ENCODE measurements at places on chromosomes 13 and 19.
A peak's percentile ranks its signal among the peaks of the same experiment; 100 is the strongest.

- no peak for DNase-seq
These were observed 1718.2 kb downstream of the EFNB2 start for GRCh38 chr13:104817271-104817670.

DNA sequence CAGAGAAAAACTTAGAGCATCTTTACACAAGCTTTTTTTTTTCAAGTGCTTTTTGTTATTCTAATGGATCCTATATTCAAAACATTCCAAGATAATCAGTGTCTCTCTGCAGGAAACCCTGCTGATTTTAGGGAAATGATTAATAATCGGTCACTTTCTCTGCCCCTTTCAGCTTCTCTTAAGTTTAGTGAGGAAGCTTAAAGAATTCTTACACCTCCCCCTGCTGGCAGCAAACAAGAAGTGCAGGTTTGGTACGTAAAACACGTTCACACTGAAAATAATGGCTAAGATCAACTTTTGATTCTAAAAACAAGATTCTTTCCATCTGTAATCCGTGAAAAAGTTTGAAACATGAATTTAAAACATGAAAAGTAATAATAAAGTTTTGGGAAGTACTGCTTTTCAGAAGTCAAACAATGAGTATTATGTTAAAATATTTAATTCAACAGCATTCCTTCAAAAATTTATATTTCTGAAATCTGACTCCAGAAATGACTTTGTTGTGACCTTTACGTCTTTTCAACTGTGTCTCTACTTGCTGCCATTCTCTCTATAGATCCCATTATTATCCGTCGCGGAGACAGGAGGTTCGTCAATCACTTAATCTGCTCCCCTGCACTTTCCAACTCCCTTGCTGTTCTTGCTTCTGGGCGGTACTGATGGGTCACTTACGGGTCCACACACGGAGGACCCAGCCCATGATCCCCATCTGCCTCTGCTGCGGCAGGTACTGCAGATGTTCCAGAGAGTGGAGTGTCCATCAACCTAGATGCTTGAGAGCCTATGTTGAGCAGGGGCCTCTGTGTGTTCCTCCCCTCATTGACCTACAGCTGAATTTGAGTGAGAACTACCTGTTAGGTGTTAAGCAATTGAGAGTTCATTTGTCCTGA, 203.1 kb upstream of the EDNRB start:
- peak; percentile 46 for DNase-seq

- DNase-seq = peak; percentile 39
These were observed 7.9 kb downstream of the UPF1 start for GRCh38 chr19:18839465-18840287.

GRCh38 chr13:105497597-105497996, 1037.9 kb downstream of the EFNB2 start:
- no peak for DNase-seq

DNA sequence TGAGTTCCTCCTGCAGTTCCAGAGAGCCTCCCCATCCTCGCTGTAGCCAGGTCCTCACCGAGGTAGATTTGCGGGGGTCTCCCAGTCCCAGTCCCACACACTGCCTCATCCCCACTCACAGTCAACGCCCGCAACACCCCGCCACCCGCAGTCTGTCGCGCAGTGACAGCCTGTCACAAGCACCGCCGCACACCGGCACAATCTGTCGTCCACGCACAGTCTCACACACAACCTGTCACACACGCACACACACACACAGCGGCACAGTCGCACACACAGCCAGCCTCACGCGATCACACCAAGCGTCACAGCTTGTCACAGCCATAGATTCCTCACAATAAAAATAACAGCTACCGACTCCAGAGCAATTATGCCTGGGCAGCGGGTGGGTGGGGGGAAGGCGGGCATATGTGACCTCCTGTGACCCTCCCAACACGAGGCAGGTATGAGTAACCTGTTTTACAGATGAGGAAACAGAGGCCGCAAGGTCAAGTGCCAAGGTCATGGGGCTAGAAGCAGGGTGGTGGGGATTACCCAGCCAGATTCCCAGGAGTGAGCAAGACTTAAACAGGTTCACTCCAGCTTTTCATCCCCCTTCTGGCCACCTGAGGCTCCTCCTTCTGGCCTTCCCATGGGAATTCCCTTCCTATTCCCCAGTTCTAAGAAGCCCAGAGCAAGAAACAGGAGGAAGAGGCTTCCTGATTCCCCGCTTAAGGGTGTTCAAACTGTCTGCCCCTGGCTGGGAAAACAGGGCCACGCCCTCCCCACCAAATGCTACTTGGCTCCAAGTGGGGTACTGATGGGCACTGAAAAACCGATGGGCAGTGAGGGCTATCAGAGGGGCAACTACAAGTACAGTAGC, 13.9 kb downstream of the NFIX start:
- no peak for DNase-seq

DNA sequence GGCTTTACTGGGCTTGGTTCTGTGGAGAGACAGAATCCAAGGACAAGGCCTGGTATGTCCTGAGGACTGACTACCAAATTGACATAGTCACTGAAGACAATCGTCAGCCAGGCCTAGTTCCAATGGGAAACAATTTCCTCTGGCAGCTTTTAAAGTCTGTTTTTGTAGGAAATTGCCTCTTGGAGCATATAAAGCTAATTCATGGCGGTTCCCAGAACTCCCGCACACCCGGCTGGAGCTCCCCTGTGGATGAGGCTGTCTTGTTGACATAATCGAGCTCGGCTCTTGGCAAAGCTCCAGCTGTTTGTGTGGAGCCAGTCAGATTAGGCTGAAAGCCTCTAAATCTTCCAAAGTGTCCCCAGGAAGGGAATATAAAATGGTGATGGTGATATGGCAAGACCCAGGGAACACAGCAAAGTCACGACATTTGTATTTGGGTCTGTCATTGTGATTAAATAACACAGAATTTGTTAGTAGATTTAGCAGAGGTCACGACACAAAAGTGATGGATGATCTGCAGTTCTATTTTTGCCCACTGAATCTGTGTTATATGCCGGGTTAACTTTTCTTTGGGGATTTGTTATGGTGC, 395.0 kb downstream of the PCDH9 start:
- DNase-seq = peak; percentile 40

- peak; percentile 59 for DNase-seq
These were observed 22.3 kb upstream of the CSNK1A1L start for GRCh38 chr13:37127691-37128241.

DNA sequence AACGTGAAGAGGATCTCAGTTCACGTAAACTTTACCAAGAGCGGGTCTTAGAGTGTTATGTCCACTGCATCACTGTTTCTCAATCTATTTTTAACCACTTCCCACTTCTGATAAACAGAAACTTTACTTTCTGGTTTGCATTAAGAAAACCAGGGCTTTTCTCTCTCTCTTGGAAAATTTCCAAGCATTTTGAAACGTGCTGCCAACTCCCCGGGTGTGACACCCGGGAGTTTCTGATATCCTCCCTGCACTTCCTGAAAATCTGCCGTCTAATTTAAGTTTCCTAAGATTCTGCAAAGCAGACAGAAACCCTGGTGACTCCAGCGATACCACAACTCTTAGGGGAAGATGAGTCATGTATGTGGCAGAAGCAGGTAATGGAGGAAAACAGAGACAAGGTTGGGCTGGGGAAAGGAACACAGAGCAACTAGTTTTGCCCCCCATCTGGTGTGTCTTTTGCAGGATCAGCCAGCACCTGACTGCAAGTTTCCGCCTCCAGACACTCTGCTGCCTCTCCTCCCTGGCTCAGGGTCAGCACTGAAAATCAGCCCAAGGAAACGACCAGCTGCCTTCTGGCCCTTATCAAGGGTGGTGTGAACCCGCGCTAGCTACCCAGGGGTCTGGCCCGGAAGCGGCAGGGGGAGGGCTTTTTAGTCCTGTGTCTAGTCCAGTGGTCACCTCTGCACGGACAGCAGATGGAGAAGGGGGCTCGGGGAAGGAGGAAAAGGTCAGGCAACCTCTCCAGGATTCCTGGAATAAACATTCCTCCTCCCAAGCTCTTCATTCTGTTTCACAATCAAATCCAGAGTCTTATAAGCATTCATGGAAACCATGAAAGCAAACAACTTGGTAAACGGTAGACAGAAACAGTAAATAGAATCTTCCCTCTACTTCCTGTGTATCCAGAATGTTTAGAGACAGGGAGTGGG, 11.3 kb upstream of the FFAR2 start:
- peak; percentile 19 for DNase-seq

DNA sequence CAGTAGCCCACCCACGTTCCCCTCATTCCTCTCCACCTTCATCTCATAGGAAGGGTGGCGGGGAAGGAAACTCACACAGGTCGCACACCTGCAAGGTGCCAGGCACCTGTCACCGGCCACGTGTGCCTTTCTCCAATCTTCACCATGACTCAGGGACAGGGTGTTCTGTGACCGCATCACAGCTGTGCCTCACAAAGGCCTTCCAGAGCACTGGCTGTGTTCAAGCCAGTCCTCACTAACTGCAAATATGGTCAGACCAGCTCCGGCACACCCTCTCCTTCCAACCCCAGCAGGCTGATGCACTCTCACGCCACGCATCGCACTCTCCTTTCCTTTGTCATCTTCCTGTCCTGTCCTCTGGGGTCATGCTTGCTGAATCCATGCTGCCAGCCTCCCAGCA, 415.9 kb downstream of the IRS2 start:
- no peak for DNase-seq

DNA sequence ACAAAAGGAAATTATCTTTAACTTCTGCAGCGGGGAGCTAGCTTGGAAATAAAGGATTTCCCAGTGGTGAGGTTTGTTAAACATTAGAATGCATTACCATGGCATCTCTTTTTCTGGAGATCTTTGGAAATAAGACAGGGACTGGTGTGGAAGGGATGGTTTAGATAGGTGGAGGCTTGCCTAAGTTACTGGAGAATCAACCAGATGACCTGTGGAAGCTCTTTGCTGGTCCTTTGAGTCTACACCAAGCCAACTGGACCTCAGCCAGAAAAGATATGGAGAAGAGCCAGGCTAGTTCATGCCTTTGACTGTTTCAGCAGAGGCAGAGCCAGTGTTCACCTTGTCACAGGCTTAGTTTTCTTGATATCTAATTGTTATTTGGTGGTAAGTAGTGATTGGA, 134.7 kb downstream of the KCNRG start:
- peak; percentile 46 for DNase-seq

GRCh38 chr19:34135054-34135800, 37.1 kb upstream of the LSM14A start:
- DNase-seq = peak; percentile 21

DNA sequence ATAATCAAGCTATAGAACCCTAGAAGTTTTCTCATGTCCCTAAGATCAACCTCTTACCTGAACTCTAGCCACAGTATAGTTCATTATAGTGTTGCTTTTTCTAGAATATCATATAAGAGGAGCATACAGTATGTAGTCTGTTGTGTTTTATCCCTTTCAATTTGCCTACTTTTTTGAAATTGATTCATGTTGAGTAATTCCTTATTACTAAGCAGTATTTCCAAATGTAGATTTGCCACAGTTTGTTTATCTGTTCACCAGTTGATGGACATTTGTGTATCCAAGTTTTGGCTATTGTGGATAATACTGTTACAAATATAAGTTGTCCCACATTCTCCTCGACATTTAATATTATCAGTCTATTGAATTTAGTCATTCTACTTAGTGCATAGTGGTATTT, 138.0 kb downstream of the LMO7 start:
- no peak for DNase-seq

- DNase-seq = no peak
These were observed 210.6 kb downstream of the SLC7A1 start for GRCh38 chr13:29384871-29385270.

DNA sequence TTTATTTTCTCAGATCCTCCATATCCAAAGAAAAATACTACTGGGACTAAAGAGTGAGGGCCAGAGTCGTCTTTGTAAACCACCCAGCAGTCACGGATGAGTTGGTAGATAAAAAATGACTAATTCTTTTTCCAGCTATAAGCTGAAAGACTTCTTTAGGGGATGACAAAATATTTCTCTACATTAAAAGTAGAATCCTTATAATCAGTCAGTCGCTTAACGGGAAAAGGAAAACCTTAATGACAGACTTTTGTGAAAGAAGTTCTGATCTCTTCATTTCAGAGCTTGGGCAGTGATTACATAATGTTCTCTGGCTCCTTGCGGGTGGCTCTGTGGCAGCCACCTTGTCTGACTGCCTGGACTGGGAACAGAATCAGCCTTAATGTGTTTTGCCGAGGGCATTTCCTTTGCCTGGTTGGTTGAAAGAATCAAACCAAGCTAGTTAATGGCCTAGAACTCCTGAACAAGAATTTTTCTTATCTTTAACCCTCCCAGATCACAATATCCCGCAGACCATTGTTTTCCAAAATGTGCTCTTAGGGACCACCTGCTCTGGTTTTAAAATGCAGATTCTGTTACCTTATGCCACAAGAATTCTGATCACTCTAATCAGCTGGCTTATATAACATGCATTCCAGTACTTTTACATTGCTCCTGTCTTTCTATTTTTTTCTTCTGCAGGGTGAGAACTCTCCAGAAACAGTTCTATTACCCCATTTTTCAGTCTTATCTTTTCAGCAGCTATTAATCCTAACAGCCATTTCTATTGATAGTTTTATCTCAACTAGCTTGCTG, 2.5 kb downstream of the ITM2B start:
- DNase-seq = no peak

DNA sequence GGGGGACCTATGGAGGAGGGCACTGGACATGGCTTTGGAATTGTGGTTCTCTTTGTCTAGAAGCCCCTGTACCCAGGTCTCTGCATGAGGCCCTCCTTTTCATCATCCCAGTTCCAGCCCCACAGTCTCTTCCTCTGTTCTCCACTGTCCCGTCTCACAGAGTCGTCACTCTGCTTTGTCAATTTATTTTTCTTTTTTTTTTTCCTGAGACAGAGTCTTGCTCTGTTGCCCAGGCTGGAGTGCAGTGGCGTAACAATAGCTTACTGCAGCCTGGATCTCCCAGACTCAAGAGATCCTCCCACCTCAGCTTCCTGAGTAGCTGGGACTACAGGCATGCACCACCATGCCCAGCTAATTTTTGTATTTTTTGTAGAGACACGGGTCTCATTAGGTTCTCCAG, 619 bp upstream of the EXOC3L2 start:
- DNase-seq = no peak

DNA sequence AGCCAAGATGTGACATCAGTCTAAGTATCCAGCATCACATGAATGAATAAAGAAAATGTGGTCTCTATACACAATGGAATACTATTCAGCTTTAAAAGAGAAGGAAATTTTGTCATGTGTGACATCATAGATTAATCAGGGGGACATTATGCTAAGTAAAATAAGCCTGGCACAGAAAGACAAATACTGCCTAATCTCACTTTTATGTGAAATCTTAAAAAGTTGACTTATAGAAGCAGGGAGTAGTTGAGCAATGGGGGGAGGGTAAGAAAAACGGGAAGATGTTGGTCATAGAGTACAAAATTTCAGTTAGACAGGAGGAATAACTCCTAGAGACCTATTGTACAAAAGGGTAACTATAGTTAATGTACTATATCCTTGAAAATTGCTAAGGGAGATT, 10.4 kb upstream of the LCP1 start:
- no peak for DNase-seq

- no peak for DNase-seq
These were observed 1.0 kb downstream of the PRKACA start for GRCh38 chr19:14116525-14116917.

- DNase-seq = peak; percentile 49
These were observed 11.0 kb upstream of the SERPINE3 start for GRCh38 chr13:51328488-51328887.

Measured in amniotic epithelial cell (primary cell).